ENCODE measurements at places on chromosomes 1 and 21.

DNA sequence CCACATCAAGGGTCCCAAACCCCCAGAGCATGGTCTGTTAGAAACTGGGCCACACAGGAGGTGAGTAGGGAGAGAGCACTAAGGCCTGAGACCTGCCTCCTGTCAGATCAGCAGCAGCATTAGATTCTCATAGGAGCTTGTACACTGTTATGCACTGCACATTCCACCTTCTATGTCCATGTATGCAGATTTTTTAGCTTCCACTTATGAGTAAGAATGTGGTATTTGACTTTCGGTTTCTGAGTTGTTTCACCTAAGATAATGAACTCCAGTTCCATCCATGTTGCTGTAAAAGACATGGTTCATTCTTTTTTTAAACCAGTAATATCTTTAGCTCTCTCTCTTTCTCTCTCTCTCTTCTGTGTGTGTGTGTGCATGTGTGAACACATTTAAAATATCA is 663 bp upstream of the GBP6 start:
- DNase-seq = no peak

DNA sequence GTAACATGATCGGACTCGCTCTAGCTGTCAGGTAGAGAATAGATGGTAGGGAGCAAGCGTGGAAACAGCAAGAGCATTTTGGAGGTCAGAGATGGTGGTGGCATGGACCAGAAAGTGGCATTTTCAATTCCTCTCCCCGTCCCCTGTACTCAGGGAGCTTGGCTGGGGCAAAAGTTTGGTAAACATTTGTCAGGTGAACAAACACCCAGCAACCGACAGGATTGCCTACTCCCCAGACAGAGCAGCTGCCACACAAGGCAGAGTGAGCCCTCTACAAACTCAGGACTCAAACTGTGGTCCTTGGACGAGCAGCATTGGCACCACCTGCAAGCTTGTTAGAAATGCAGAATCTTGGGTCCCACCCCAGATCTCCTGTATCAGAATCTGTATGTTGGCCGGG is 14.3 kb downstream of the PTAFR start:
- DNase-seq = no peak

- DNase-seq = no peak
Measured at GRCh38 chr1:117368116-117369108, 1.2 kb downstream of the MAN1A2 start.

DNA sequence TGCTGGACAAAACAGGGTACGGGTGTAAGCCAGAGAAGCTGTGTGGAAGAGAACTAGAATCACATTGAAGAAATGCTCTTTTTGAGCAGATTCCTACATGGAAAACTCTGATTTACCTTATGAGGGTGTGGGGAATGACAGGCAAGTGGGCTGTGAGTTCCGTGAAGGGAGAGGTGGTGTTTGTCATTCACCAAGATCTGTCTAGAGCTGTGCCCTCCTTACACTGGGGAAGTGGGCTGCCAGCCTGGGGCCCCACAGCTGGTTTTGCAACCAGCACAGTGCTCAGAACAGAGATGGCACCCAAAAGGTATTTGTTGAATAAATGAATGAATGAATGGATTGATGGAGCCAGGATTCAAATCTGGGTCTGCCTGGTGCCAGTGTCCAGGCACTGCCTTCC is 10.4 kb downstream of the RCAN1 start:
- DNase-seq = no peak

GRCh38 chr1:31541194-31541593 is 35.1 kb upstream of the TINAGL1 start:
- no peak for DNase-seq

DNA sequence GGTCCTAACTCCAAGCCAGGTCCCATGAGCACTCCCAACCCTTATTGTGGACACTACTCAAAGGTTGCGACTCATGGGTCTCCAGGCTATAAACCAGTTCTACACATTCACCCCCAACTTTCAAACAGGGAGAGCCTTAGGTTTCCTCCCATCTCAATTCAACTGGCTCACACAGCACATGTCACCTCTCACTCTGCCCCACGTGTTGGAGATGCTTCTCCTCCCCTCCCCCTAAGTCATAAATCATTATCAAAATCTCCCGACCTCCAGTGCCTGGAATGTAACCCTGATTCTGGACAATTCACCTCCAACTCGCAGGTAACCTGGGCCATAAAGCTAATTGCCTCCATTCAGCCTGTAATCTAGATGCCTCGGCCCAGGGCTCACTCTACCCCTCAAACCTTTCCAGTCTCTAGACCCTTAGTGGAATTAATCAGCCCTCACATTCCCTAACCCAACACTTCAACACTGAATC is 595 bp downstream of the AK2 start:
- no peak for DNase-seq

DNA sequence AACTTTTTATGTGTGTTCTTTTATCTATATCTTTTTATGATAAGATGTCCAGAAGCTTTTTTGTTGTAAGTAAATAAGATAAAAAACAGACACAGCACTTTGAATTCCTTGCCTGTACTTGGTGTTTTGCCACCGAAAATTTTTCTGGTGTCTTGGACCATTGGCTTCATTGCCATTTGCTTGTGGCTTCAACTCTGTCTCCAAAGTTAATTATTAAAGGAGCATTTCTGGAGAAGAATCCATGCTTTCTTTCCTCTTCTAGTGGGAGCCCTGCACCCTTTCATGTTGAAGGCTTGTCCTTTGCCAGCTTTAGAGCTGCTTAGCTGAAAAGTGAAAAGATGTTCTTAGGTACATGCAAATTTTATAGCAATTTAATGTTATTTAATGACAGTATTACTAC is 112.2 kb downstream of the DYRK1A start:
- no peak for DNase-seq

DNA sequence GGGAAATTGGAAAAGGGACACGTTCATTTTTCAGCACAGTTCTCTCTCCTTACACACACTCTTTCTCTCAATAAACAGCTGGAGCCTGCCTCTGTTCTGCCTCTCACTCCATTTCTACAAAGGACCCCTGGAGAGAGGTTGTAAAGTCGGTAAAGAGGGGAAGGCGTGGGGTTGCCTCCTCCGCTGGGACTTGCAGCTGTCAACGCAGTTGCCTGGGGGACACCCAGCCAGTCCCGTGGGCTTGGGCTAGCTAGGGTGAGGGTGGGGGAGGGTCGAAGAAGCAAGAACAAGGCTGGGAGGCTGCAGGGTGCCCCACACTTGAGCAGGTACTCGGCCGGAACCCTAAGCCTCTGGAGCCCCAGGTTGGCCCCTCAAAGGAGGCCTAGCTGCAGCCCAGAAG is 27.6 kb downstream of the C1orf216 start:
- peak; percentile 48 for DNase-seq

DNA sequence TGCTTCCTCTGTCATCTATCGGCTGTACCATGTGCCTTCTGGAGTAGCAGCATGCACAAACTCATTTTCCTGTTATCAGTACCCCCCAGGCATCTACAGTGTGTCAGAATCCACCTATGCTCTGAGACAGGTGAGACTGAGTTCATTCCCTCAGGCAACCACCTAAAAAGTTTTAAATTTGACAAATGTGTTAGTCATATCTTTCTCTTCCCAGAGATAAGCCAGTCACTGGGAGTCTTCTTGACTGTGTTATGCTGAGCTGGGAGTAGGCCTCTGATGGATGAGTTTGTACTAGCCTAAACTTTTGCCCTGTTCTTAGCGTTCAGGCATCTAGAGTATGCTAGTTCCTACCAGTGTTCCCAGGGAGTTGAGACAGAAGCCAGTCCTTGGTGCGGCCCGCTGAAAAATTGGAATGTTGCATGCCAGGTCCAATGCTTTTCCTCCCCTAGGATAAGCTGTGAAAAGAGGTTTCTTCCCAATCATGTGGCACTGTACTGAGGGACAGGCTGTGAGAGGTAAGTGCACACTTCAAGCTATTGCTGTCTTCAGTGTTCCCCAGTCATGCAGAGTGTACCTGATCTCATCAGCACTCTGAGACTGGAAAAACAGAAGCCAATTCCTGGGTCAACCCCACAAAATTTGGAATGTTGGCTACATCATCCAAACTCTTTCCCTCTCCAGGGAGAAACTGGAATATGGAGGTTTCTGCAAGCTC is 1202.3 kb downstream of the NCAM2 start:
- DNase-seq = no peak

GRCh38 chr1:243526180-243526579 is 270.3 kb downstream of the SDCCAG8 start:
- no peak for DNase-seq

GRCh38 chr1:52834798-52835197 is 7.8 kb upstream of the ZYG11A start:
- no peak for DNase-seq

DNA sequence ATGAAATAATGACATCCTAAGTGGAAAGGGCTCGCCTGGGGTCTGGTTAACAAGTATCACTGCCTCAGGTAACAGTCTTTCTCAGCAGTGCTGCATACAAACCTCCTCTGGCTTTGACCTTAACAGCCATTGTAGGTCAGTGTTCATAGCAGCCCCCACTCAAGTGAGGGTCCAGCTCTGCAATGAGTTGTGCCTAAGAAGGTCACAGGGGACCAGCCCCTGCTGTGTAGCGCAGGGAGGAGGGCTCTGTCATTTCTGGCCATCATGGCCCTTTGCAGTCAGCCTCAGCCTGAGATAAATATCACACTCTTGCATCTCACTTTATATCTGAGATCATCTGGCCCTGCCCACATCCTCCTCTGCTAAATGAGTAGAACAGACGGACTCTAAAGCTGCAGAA is 18.1 kb upstream of the MYSM1 start:
- no peak for DNase-seq

GRCh38 chr1:230842801-230843200 is 25.5 kb downstream of the C1orf198 start:
- DNase-seq = no peak

DNA sequence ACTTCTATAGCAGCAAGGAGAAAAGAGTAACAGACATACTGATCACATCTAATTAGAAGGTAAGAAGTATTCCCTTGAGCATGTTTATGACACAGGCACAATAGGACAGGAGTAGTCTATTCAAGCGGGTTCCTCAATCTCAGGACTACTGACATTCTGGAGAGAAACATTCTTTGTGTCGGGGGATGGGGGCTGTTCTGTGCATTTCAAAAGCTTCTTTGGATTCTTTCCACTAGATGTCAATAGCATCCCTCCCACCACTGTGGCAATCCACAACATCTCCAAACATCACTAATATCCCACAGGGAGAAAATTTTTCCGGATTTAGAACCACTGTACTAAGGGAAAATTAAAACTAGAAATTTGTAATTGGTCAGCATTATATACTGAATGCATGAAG is 56.9 kb downstream of the ADAMTS5 start:
- no peak for DNase-seq

- DNase-seq = no peak
Measured at GRCh38 chr1:46532498-46533178, 18.8 kb downstream of the KNCN start.

GRCh38 chr1:59574085-59574484 is 240.7 kb upstream of the HOOK1 start:
- no peak for DNase-seq

DNA sequence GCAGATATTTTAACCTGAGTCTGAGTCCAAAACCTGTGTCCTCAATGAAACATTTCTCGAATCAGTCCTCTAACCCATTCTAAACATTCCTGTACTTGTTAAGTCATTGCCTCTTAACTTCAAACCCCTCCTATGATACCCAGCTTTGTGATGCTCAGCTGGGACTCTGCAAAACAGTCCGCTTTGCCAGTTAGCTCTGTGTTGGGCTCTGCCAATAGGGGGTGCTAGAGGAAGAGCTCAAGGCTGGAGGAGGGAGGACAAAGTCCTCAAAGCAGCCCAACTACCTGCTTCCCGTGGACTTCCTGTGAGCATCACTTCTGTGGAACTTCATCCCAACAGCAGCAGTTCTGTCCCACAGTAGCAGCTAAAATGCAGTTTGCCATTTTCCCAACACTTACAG is 38.1 kb upstream of the SYT14 start:
- DNase-seq = no peak

DNA sequence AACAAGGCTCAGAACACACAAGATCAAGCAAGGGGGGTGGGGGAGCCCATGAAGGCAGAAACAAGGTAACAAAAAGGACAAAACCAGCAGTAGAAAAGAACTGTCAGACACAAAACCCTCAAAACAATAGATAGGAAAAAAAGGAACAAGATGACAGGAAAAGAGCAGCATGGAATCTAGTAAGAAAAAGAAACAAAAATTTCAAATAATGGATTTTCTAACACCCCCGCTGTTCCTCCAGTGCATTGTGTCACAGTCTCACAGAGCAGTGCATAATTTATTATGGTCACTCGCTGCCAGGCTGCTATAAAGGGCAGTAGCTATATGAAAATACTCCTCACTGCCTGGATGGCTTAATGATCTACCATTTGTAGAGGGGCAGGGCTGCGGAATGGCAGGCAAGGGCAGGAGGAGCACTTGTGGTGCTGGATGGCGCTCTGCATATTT is 567.9 kb downstream of the DPYD start:
- no peak for DNase-seq

DNA sequence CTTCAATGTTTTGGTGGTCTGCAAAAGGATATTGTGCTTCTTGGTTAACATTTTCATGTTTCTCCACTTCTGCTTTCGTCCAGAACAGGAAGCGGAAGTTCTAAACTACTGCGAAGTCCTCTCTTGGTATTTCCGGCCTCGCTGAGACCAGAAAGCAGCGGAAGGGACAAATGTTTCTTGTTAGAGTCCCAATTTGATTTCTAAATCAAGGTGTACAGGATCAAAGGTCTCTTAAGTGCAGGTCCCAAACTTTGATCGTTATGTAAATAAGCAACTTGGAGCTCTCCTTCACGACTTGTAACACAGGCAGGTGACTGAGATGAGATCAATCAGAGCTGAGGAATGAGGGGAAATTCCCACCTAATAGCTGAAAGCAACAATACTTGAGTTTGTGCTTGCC is 40.1 kb upstream of the HMCN1 start:
- DNase-seq = no peak

DNA sequence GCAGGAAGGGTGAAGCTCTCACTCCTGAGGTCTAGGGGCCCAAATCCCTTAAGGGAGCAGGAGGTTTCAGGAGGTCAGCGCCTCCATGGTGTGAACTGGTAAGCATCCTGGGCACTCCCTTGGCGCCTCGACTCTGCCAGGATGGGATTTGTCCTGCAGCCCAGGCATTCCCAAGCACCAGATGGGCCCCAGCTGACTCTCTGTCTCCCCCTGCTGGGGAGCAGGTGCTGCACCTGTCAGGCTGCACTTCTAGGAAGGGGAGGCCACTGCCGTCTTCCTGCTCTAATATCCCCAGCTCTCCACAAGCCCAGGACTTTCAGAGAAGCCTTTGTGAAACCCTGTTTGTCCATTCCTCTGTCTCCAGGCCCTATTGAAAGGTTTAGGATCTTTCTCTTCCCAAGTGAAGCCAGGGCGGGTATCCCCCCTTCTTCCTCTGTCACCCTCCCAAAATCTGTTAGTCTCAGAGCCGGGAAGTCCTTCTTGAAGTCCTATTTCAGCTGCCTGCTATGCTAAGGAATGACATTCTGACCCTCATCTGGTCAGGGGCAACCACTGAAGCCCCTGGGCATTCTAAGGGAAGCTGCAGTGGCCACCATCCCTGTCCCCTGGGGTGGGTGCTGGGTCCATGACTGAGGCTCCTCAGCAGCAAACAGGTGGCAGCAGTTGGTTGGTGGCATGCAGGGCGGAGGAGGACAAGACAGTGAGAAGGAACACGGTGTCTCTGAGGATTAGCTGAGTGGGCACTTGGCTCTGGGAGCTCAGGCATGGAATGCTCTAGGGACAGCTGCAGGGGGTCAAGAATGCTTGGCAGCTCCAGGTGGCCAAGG is 3.2 kb downstream of the MYBPH start:
- no peak for DNase-seq

GRCh38 chr1:53195246-53196016 is 1.2 kb upstream of the CPT2 start:
- DNase-seq = no peak
